ENCODE measurements at places on chromosomes 1 and 21.

- no peak for DNase-seq
Observed at GRCh38 chr1:5986018-5986417, 6.2 kb downstream of the NPHP4 start.

- DNase-seq: peak; percentile 83
Observed at GRCh38 chr1:151130987-151131586, 15.3 kb downstream of the SEMA6C start.

- DNase-seq: no peak
Observed at GRCh38 chr1:87804128-87804527, 475.4 kb downstream of the LMO4 start.

DNA sequence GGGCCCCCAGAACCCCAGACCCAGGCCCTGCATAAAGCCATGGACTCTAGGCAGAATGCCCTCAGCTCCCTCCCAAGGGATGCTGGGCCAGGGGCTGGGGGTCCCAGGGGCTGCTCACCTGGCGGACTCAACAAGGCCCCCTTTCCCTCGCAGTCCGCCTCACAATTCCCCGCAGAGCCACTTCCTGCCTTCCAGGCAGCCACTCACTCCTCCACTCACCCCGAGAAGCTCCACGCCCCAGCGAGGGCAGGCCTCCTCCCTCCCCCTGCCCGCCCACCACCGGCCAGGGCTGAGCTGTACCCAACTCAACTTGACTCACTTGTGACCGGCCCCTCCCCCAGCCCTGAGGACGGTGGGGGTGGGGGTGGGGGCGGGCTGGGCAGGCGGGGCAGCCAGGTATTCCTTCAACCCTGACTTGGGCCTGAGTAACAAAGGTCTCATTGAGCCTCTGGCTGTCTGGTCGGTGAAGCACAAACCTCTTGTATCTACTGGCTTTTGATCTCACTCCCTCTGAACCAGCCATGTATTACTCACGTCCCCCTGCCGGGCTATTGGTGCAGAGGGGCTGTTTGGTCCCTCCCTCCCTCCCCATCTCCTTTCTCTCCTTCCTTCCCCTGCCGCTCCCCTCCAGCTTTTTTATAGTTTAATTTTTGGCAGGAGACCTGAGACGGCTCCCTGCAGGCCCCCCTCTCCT, 5.9 kb downstream of the BLACAT1 start:
- no peak for DNase-seq

DNA sequence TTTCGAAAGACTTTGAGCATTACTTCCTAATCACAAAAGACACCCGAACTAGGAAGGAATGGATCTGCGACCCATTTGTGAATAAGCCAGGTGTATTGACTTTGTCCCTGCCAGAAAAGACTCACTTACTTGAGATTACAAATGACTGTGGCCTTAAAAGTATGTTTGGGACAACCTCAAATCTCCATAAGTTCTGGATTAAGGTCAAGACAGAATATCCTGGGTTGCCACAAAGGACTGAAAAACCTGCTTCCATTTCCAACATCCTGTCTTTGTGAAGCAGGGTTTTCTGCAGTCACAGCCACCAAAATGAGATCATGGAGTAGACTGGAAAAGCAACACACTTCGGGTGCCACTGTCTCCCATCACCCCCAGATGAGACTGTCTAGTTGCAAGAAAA, 537.4 kb upstream of the ZRANB2 start:
- DNase-seq: no peak

GRCh38 chr1:81366173-81366572, 434.6 kb upstream of the ADGRL2 start:
- no peak for DNase-seq

GRCh38 chr1:104807590-104807989, 1057.9 kb downstream of the AMY1C start:
- DNase-seq: no peak

DNA sequence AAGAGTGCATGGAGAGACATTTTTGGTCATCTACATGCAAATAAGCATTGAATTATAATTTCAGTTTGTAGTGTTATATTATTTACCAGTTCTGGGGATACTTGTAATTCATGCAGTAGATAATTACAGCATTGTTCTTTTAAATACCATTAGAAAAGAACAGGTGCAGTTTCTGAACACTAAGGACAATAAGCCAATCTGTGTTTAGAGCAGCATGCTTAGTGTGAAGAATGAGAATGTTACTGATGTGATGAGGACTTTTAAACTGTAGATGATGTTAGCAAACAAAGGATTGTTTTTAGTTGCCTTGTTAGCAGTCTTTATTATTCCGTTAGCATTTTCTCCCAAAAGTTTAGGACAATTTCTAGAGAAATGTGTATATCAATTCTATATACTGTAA, 348.3 kb downstream of the BRINP3 start:
- DNase-seq: no peak

DNA sequence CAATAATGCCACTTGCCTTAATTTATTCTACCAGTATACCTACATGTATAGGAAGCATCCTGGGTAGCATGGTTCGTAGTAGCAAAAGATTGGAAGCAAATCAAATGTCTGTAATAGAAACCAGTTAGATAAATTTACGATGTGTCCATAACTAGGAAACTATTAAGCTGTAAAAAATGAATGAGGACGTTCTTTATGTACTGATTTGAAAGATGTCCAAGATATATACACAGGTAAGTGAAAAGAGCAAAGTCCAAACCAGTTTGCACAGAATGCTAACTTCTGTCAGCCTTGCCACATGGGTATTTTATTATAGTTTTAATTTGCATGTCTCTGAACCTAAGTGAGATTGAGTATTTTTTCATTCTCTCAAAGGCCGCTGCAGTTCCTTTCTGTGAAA, 251.8 kb upstream of the IRF2BP2 start:
- DNase-seq: no peak

DNA sequence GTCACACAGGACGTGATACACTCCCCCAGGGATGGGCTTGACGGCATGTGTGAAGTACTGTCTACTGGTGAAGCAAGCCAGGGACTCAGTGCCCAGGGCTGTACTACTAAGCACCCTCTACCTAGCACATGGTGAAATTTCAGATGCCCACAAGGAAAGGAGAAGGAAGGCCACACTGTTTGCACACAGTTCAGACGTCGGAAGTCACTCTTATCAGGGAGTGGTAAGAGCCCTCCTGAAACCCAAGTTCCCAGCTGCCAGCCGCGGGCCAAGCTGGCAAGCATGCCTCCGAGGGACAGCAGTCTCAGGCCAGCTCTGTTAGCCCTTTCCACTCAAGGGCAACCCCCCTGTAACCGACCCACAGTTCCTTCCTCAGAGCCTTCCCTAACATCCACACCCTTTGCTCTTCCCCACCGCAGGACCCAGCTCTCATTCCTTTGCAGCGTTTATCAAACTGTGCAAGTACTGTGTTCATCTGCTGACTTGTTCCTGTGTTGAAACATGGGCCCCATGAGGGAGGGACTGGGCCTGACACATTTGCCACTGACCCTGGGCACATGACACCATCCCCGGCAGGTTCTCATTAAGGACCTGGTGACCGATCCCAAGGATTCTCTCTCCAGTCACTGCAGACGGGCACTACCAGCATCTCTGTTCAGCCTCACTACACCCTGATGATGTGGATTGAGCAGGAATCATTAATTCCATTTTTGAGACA, 58.5 kb downstream of the SLC66A1 start:
- DNase-seq: no peak

DNA sequence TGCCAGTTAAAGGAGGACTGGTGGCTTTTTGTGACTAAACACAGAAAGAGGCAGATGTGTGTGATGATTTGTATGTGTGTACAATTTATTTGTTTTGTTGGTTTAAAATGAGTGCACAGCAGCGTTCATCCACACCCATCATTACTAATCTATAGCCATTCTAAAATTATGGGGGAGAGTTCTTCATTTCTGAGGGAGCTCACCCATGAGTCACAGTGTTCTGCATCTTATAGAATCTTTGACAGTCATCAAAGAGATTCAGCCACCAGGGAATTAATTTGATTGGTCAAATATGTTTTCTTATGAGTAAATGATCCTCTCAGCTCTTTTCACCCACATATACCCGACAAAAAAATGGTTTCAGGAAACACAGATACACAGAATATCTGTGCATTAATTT, 147.9 kb downstream of the GREM2 start:
- DNase-seq: no peak

GRCh38 chr1:47679826-47680225, 242.0 kb downstream of the FOXD2 start:
- DNase-seq: no peak

DNA sequence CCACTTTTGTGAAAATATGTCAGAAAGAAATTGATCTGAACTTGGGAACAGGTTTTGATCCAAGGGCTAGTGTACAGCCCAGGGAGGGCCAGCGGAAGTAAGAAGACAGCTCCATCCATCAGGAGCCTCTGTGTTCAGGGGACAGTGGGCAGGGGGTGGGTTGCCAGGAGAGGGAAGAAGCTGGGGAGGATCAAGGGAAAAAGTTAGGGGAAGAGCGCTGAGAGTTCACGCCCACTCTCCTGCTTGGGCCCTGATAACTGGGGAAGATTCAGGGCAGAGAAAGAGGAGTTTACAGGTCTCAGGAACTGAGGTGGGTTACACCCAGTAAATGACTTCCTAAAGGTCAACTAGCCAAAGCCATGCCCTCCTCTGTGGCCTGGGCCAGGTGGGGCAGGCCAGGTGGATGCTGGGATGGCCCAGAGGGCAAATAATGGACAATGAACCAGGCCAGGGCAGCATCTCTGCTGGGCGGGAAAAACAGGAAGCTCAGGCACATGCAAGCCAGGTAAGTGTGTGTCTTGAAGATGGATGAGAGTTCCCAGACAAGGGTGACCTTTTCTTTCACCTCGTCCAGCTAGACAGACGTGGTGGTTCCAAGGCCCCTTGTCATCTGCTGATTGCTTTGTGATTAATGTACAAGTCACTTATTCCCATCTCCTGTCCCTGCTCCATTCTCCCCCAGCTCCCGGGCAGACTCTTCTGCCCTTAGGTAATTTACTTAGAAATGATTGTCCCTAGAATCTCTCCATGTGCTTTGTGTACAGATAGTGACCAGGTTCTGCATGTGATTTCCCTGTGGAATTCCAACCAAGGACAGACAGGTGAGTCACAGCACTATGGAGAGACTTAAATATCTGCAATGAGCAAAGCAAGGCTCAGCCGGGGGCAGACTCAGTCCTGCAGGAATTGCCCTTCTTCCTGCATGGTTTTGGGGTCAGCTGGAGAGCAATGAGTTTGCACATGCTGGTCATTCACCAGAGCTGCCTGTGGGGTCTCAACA, 57.0 kb downstream of the MDM4 start:
- no peak for DNase-seq

DNA sequence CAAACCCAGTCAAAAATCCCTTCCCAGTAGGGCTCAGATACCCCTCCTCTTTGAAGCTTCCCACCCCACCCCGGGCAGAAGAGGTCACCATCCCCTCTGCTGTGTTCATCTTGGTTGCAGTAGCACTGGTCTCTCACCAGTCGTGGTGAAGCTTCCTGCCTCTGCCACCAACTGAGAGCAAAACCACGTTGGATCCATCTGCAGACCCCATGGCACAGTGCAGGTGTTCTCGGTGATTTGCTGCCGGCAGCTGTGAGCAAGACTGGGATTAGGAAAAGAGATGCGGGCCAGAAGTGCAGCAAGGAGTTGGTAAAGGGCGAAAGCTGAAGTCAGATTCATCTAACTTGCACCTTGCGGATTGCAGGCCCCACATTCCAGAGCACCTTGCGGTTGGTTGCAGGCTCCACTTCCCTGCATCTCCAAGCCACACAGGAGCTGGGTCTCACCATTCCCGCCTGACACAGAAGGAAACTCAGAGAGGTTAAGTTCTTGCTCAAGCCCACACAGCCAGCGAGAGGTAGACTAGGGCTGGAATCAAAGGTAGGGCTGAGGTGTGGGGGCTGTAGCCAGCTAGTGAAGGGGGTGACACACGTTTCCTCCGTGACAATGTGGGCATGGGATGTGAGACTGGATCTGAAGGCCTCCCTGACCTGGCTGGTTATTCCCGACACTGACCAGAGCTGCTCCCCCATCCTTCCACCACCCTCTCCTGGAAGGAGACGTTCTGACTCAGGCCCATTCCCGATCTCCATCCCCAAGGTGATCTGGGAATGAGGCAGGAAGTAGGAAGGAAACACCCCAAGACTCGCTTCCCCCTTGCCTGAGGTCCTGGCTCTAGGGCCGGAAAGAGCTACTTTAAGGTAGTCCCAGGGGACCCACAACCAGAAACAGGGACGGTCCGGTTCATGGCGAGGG, 3.3 kb upstream of the FAM110D start:
- DNase-seq: no peak

DNA sequence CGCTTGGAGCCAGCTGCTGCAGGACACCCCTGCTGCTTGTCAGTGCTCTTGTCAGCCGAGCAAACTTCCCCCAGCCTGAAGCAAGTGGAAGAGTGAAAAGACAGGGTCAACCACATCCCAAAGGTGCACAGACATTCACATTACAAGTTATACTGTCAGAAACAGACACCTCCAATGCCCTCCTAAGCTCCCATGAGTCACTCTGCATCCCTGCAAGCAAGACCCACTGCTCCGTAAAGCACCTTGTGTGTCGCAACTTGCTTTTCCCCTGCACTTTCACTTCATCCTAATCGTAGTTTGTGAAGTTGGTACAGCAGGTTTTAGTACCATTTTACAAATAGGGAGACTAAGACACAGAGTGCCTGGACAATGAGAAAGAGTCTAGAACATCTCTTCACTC, 51.1 kb downstream of the KCNH1 start:
- DNase-seq: no peak

DNA sequence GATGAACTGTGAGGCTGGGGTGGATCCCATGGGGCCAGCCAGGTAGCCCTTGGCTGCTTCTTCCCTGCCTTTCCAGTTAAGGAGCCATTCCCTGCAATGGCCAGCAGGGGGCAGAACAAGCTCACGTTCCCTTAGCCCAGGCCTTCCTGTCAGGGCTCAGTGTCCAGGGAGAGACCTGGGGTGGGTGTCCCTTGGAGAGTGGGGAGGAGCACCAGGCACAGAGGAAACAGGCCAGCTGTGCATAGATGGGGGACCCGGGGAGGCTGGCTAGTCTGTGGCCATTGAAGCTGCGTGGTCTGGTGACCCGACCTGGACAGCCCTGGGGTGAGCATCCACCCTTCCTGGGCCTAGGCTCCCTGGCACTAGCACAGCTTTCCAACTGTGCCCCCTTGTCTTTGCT, 13.2 kb upstream of the EPS8L3 start:
- DNase-seq: peak; percentile 73

DNA sequence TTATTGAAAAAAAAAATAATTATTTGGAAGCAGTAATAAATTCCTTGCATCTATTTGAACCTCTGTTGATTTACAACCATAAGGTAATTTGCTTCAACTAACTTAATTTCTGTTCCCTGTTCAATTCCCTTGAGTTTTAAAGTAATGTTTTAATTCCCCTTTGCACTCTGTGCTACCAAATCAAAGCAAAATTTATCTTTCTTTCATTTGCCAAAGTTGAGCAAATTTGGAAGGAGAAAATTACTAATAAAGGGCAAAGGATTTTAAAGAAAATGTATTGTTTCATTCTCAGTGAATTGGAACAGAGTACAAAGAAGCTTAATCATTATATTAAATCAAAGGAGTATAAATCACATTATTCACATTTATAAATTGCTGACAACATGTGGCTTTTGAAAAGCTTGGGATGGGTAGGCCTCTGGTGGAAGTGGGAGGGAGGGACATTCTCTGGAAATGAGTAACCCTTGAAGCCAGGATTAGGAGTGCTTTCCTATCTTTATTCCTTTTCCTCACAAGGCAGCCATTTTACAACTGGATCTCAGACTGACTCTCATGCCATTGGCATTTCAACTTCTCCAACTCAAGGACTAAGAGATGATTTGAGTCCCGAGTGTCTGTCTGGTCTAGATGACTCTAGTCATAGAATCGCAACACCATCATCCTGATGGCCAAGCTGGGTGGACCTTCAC, 331.6 kb upstream of the DUSP10 start:
- DNase-seq: no peak

GRCh38 chr1:58649555-58649954, 50.3 kb downstream of the MYSM1 start:
- DNase-seq: peak; percentile 16

GRCh38 chr1:37317870-37318467, 156.4 kb upstream of the ZC3H12A start:
- DNase-seq: no peak
